Stimulated activated CD4-positive, alpha-beta T cell treated with anti-CD3 and anti-CD28 coated beads, Interleukin-1b, Interleukin-23, amount 100 ng/mL, for 48 hours (primary cell): ENCODE measurements at places on chromosomes 13 and 19.

- no peak for DNase-seq
These were observed 791 bp downstream of the PRKD2 start for GRCh38 chr19:46715975-46716671.

DNA sequence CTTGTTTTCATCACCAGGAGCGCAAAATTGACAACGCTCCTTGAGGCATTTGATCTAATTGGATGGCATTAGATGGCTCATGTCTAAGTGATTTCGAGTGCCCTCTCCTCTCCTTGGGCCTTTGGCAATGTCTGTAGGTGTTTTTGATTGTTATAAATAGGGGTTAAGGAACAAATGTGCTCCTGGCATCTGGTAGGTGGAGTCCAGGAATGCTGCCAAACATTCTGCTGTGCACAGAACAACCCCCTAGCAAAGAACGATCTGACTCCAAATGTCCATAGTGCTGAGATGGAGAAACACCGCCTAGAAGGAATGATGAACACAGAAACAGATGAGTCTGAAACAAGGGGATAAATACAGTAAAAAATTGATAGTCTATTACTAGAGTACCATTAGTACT lies 68.0 kb upstream of the C1QTNF9B start:
- DNase-seq: no peak

GRCh38 chr13:34430294-34430693 lies 511.8 kb upstream of the NBEA start:
- no peak for DNase-seq

DNA sequence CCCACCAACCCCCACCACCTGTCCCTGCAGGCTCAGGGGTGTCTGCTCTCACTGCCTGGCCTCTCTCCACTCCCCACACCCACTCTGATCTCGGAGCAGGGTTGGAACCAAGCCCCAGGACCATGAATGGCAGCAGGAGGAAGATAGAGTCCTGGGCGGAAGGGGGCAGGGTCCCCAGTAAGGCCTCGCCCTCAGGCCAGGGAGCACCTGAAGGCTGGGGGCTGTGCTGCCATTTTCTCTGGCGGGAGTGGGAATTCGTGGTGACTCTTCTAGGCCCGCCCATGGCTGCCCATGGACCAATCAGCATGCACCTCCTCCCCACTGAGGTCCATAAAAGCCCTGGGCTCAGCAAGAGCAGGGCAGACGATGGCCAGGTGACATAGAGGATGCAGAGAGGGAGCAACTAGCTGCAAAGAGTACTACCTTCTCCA lies 25.0 kb downstream of the KBTBD6 start:
- no peak for DNase-seq

- DNase-seq: no peak
These were observed 203.0 kb downstream of the POSTN start for GRCh38 chr13:37395544-37395943.

GRCh38 chr13:76620036-76620435 lies 266.2 kb downstream of the KCTD12 start:
- DNase-seq: no peak

GRCh38 chr13:37791699-37792098 lies 77.9 kb downstream of the TRPC4 start:
- DNase-seq: no peak

- no peak for DNase-seq
These were observed 67.1 kb downstream of the WASF3 start for GRCh38 chr13:26624572-26624971.

- DNase-seq: peak; percentile 81
These were observed 34.8 kb upstream of the C1QTNF9 start for GRCh38 chr13:24274452-24275021.

DNA sequence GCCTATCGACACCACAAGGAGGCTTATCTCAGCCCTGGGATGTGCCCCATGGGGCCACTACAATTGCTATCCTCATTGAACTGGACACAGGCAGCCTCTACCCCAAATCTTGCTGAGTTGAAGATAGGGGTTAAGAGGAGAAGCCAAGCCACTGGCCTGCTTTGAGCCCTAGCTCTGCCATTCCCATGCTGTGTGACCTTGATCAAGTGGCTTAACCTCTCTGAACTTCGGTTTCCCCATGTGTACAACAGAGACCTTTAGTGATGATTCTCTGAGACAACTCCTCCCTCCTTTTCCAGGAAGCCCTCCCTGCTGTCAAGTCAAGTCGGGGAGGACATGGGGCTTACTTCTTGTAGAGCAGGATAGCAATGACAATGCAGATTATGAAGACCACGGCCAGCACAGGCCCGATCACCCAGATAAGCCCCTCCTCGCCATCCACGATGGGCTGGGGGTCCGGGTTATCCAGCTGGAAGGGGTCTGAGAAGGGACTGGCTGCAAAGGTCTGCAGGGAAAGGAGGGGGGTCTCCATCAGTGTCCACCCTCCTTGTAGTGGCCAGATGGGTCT lies 121.6 kb downstream of the PTPRS start:
- no peak for DNase-seq

- DNase-seq: no peak
These were observed 186.2 kb upstream of the GPR12 start for GRCh38 chr13:26946684-26947343.

GRCh38 chr19:41478875-41479756 lies 36.2 kb downstream of the ERICH4 start:
- no peak for DNase-seq

DNA sequence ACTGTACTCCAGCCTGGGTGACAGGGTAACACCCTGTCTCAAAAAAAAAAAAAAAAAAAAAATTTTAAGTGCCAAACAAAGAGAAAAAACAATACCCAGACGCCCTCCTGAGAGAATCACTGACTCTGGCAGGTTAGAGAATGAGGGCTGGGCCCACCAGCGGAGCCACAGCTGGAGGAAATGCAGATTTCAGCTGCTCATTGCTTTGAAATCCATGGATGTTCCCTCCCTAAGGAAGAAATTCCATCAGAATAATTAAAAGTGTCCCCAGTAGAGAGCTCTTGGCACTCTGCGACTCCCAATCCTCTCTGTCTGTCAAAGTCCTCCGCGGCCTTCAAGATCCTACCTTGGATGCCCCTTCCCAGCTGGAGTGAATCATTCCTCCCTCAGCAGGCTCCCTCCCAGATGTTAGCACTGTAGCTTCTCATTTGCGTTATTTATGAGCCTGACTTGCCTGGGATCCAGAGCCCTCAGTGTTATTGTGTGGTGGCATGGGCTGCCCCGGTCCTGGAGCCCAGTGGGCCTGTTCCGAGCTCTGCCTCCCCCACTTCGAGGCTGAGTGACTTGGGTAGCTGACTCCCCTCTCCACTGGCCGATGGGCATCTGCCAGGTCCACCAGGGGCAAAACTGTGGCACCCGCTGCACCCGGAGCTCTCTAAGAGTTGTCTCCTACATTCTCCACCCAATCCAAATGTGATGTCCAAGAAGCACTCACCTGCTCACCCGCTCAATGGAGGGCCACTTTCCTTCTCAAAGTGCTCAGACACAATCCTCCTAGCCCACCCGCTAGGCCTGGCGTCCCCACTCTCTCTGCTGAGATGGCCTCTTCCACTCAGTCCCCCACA lies 47.0 kb downstream of the SERP2 start:
- no peak for DNase-seq

- DNase-seq: no peak
These were observed 244.1 kb upstream of the IRS2 start for GRCh38 chr13:110030394-110030928.

GRCh38 chr19:51123381-51123800 lies 1.3 kb upstream of the SIGLEC9 start:
- DNase-seq: peak; percentile 41

GRCh38 chr19:10295305-10295846 lies 5.6 kb downstream of the ICAM5 start:
- DNase-seq: peak; percentile 54

DNA sequence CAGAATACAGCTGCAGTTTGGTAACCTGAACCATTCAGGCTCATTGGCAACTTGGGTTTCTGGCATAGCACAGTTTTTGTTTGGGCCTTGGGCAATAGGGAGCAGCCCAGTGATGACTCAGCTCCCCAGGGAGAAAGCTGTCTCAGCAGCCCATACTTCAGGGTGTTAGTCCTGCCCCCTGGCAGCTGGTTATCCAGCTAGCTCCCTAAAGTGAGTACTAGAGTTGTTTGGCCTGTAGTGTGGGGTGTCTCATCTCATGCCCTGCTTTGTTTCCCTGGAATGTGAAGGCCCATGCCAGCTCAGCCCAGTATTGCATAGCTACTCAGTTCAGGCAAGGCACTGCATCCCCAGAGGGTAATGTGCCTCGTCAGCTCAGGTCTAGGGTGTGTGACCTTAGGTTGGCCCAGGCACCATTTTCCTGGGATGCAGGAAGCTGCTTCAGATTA lies 18.2 kb upstream of the ZNF543 start:
- DNase-seq: no peak

GRCh38 chr19:4144666-4145249 lies 8.7 kb upstream of the CREB3L3 start:
- DNase-seq: no peak

DNA sequence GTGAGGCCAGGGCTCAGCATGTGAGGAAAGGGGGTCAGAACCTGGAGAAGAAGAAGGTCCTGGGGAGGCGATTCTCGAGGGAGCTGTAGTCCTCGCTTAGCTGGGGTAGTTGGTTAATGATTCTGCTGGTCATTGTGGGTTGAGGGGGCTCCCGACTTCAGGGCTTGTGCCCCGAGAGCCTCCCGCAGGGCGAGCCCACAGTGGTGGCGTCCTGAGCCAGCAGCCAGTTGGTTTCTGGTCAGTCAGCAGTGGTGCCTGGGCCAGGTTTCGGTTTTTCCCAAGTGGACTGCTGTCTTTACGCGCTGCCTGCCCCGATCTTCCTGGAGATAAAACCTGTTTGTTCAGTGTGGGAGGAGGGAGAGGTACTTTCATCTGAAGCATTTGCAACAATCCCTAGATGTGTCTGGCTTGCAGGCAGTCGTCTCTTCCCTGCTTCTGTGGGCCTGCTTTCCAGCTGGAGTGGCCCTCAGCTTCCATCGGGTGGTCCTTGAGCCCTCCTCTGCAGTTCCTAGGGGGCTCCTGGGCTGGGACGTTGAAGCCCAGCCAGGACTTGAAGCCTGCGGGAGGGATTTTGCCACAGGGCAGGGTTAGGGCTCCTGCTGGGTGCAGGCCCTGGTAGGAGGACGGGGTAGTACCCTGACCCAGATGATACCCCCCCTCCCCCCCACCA lies 3.2 kb downstream of the PTBP1 start:
- no peak for DNase-seq

DNA sequence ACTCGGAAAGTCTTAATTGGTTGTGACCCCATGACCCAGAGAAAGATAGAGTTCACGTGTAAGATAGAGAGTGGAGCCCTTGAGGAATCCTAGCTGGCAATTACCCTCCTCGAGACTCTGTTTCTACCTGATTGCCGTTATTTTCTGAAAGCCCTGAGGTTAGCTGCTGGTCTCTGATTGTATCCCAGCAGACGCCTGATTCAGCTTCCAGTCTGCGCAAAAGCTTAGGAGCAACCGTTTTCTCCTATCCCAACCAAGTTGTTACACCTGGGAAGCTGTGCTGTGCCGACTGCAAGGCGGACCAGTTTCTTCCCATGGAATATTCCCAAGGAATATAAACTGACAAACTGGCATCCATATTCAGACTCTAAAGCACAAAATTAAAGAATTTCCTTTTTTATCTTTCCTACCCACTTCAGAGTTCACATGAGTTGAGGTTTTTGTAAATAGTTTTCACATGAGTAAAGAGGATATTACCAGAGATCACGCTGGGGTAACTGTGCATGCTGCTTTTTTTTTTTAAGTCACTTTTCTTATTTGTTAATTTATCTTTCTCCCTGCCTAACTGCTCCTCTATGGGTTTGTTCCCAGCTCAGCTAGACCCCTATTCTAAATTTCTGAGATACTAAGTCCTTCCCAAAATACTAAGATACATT lies 1.5 kb upstream of the TRPC4 start:
- no peak for DNase-seq

DNA sequence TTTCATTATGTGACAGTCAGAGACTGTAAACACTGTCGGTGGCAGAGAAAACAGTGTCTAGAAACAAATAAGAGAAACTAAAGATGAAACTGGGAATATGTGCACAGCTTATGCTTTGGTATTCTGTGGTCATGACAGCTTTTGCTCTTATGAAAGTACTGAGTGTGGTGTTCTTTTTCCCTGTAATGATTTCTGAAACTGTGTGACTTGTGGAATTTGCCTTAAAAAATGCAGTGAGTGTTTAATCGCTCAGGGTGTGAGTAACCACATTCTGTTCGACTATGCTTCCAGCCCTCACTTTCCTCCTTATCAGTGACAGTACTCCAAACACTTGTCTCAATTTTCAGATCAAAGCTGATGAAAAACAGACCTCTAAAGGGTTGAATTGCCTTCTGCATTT lies 66.9 kb upstream of the DIAPH3 start:
- no peak for DNase-seq

- DNase-seq: no peak
These were observed 12.2 kb upstream of the TLE2 start for GRCh38 chr19:3041327-3041726.

DNA sequence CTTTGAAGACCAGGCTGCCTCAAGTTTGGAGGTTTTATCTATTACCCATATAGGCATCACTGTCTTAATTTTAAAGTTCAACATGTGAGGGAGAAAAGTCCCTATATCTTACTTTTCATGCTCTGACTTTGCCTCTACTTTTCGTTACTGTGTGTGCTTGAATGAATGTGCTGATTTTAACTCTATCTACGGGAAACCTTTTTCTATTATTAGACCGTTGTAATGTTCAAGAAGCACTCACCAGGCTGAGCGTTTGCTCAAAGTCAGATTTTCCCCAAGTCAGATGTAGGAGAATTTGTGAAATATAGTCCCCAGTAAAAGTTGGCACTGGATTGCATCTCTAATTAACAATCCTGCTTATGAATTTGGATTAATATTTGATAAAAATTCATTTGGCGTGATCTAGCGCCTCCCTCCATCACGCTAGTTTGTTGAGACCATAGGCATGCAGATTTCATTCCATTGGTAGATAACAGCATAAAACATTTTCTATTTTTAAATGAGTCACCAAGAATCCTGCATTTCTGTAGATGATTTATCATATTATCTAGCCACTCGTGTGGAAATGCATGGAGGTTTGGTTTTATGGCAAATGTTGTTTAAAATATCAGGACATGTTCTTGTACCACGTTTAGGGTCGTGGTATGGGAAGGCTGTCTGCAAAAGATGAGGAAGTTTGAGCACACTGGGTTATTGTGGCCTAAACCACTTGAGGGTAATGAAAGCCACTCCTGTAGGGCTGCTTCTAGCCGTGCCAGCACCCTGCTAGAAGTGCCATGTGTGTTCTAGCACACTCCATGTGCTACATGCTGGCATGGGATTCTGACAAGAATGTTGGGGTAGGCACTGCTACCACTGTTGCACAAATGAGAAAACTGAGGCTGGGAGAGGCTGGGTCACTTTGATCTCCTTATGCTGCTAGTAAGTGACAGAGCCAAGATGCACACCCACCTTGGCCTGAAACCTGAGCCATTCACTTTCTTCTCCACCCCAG lies 179.4 kb downstream of the FGF9 start:
- no peak for DNase-seq

DNA sequence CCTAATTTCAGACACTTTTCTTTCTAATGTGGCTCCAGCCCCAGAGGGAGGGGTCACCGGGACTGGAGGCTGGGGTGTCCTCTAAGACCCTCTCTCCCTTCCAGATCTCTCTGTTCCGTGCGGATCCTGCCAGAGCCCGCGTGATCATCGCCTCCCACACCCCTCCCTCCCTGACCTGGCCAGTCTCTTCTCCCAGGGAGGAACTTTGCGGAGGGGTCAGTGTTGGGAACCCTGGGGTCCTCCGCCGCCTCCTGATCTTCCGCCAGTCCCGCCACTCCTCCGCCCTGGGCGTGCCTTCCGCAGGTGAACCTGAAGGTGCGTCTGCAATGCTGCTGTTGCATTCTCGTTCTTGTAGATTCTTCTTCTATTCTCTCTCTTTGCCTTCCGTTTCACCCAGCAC lies 9.1 kb downstream of the SOX21 start:
- DNase-seq: no peak
